Fibroblast of lung (primary cell): ENCODE measurements at places on chromosomes 2 and 18.

GRCh38 chr18:32302806-32303205, 113.0 kb downstream of the MEP1B start:
- no peaks in the 10 kb centered on the region for H3K36me3 ChIP-seq
- H3K4me3 ChIP-seq, result no peak overlapping the region

DNA sequence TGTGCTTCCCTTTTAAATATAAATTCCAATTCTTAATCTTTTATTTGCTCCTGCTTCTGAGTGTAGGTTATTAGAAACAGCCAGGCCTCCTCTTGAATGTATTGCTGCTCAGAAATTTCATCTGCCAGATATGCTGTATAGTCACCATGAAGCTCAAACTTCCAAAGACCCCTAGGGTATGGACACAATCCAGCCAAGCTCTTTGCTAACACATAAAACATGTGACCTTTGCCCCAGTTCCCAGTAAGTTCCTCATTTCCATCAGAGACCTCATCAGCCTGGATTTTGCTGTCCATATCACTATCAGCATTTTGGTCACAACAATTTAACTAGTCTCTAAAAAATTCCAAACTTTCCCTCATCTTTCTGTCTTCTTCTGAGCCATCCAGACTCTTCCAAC, 75.2 kb downstream of the MAP2 start:
- H3K4me3 ChIP-seq, result no peak overlapping the region
- no peaks in the 10 kb centered on the region for H3K27me3 ChIP-seq
- H3K4me1 ChIP-seq, result peaks cover 5% of the 10 kb centered on the region
- H3K27ac ChIP-seq, result no peak overlapping the region
- H3K36me3 ChIP-seq, result no peaks in the 10 kb centered on the region
- DNase-seq, result peak; percentile 9

- no peaks in the 10 kb centered on the region for H3K27me3 ChIP-seq
- no peak overlapping the region for H3K4me3 ChIP-seq
- DNase-seq, result no peak
- peaks cover 3% of the 10 kb centered on the region for H3K4me1 ChIP-seq
- no peak overlapping the region for H3K27ac ChIP-seq
Measured at GRCh38 chr2:48845684-48846083, 90.2 kb upstream of the LHCGR start.

DNA sequence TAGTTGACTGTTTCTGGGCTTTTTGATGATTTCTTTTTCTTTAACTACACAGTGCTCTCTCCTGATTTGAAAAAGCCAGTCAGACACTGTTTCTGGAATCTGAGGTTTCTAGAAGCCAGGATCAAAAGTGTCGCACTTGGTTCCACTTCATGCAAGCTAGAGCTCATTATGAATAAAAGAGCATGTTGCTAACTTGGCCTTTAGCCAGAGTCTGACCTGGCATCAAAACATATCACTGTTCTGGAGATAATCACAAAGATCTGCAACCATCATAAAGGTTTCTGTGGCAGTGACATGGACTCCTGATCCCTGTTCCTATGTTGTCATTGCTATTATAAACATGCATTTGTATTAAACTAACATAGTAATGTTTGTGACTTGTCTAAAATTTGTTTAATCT, 76.1 kb upstream of the MAPRE2 start:
- no peaks in the 10 kb centered on the region for H3K4me1 ChIP-seq
- H3K27me3 ChIP-seq, result no peaks in the 10 kb centered on the region
- no peak overlapping the region for H3K27ac ChIP-seq
- no peak overlapping the region for H3K4me3 ChIP-seq
- H3K36me3 ChIP-seq, result no peaks in the 10 kb centered on the region

DNA sequence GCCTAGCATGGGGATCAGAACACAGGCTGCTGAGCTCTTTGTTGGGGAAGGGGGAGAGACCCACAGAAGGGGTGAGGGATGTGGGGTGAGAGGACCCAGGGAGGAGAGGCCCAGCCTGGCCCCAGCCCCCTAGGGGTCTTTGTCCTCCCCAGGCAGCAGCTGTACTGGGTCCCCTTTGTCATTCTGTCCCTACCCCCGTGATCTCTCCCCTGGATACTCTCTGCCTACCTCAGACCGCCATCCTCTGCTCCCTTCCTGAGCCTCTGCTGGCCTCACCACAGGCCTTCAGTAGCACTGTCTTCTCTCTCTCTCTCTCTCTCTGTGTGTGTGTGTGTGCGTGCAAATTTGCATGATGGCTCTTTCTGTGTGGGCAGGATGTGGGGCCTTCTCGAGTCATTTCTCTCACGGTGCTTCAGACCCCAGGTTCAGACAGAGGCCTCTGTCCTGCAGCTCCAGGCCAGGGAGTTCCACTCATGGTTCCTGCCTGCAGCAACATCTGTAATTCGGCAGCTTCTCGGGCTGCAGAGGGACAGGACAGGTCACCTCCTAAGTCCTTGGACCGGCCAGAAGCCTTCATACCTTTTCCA, 1.4 kb downstream of the PSD4 start:
- no peaks in the 10 kb centered on the region for H3K4me1 ChIP-seq
- peak; percentile 8 for DNase-seq
- H3K27me3 ChIP-seq, result no peaks in the 10 kb centered on the region
- H3K4me3 ChIP-seq, result no peak overlapping the region
- H3K36me3 ChIP-seq, result no peaks in the 10 kb centered on the region
- H3K27ac ChIP-seq, result no peak overlapping the region

GRCh38 chr2:43230951-43231827, 4.8 kb upstream of the ZFP36L2 start:
- H3K27me3 ChIP-seq, result no peaks in the 10 kb centered on the region
- no peak overlapping the region for H3K27ac ChIP-seq
- peaks cover 15% of the 10 kb centered on the region for H3K4me1 ChIP-seq

DNA sequence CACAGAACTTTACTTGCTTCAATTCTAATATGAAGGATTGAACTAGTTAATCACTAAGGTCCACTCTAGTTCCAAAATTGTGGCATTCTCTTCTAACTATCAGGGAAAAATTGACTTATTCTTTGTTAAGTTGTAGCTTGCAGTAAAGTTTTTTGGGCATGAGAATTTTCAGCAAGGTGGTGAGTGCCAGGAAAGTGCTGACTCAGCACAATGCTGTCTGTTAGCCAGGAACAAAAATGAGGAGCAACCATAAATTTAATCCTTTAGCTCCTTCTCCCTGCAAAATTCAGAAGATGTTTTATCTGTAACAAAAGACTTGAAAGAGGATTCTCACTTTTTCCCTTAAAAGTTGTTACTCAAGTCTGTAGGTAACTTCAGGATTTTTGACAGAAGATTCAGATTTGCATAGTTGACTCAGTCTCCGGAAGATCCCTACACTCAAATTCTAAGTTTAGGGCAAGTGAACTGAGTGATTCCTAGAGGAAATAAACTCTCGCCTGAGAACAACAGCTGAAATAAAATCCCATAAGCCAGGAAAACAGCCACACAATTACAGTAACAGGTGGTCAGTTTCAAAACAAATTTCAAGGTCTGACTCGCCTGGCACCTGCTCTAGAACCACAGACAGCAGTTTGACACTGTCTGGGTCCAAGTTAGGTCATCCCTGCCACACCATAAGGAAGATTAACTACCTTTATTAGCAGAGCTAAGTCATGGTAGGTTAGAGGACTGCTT, 20.2 kb upstream of the DARS1 start:
- H3K4me1 ChIP-seq, result peaks cover 2% of the 10 kb centered on the region
- no peak for DNase-seq
- H3K4me3 ChIP-seq, result no peak overlapping the region

- H3K36me3 ChIP-seq, result no peaks in the 10 kb centered on the region
- H3K27me3 ChIP-seq, result no peaks in the 10 kb centered on the region
- no peak for DNase-seq
- no peak overlapping the region for H3K4me3 ChIP-seq
- no peaks in the 10 kb centered on the region for H3K4me1 ChIP-seq
Measured at GRCh38 chr2:141260911-141261310, 869.9 kb downstream of the LRP1B start.

DNA sequence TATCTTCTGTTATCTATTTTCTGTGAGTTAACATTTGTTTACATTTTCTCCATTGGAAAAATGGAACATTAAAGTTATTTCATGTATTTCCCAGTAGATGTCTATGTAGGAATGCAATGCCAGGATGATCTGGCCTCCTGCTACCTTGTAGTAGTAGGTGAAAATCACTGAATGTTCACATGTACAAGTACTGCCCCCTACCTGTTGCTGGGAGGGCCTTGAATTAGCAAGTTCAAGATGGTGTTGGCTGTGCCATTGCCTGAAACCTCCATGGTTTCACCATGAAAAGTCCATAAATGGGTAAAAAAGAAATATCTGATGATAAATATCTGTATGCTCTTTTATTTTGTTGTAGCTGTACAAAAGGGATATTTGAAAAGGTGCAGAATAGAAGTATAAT, 30.7 kb downstream of the XRCC5 start:
- no peak for DNase-seq
- peaks cover 14% of the 10 kb centered on the region for H3K36me3 ChIP-seq

GRCh38 chr18:54382733-54383252, 25.1 kb downstream of the C18orf54 start:
- no peak overlapping the region for H3K27ac ChIP-seq
- no peaks in the 10 kb centered on the region for H3K27me3 ChIP-seq
- no peak for DNase-seq
- peaks cover 4% of the 10 kb centered on the region for H3K4me1 ChIP-seq
- H3K36me3 ChIP-seq, result no peaks in the 10 kb centered on the region

DNA sequence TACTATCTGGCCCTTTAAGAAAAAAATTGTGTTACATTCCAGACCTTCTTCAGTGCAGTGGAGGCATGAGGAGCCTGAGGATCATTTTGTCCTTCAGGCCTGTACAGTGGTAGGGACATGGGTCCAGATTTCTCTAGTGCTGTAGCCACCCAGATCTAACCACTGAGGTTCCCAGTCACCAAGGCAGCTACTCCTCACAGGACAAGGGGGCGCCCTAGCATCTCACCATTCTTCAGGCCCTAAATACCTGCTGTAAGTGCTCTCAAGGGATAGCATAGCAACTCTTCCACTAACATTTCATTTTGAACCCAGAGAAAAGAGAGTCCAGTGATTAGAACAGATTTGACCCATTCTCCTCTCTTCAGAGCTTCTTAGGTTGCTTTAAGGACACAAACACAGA, 1533.0 kb downstream of the LRP1B start:
- DNase-seq, result no peak
- no peak overlapping the region for H3K4me3 ChIP-seq
- H3K4me1 ChIP-seq, result no peaks in the 10 kb centered on the region
- no peaks in the 10 kb centered on the region for H3K36me3 ChIP-seq
- no peak overlapping the region for H3K27ac ChIP-seq
- H3K27me3 ChIP-seq, result no peaks in the 10 kb centered on the region

- no peaks in the 10 kb centered on the region for H3K36me3 ChIP-seq
- H3K27ac ChIP-seq, result no peak overlapping the region
- DNase-seq, result no peak
- H3K4me1 ChIP-seq, result peaks cover 2% of the 10 kb centered on the region
- no peak overlapping the region for H3K4me3 ChIP-seq
Measured at GRCh38 chr2:74712223-74713053, 58.4 kb downstream of the SEMA4F start.

DNA sequence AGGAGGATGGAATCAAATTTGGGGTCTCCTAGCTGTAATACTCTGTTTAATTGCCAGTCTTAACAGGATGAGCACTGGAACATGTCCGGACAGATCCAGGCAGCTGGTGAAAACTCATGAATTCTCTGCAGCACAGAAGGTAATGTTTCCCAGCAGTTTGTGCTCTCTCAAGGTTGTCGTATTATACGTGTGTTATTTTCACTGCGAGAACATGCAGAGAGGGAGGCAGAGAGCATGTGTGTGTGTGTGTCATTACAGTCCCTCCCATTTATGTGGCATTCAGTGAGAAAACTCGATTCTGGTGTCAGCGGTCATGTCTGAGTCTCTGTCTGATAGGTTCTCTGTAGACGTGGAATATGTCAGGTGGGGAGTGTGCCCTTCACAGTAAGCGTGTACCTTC, 150.2 kb upstream of the POU3F3 start:
- no peaks in the 10 kb centered on the region for H3K4me1 ChIP-seq
- no peak overlapping the region for H3K27ac ChIP-seq
- no peaks in the 10 kb centered on the region for H3K27me3 ChIP-seq
- no peaks in the 10 kb centered on the region for H3K36me3 ChIP-seq
- no peak overlapping the region for H3K4me3 ChIP-seq
- no peak for DNase-seq

GRCh38 chr2:11746807-11747459, 501 bp downstream of the LPIN1 start:
- peak; percentile 38 for DNase-seq
- H3K27ac ChIP-seq, result peak overlapping the region; percentile 84
- H3K4me1 ChIP-seq, result peaks cover 31% of the 10 kb centered on the region
- peak overlapping the region; percentile 88 for H3K4me3 ChIP-seq

GRCh38 chr2:225600444-225600843, 200.9 kb downstream of the NYAP2 start:
- DNase-seq, result peak; percentile 1
- H3K36me3 ChIP-seq, result no peaks in the 10 kb centered on the region
- no peak overlapping the region for H3K4me3 ChIP-seq
- no peaks in the 10 kb centered on the region for H3K27me3 ChIP-seq
- H3K4me1 ChIP-seq, result no peaks in the 10 kb centered on the region

- H3K27me3 ChIP-seq, result no peaks in the 10 kb centered on the region
- H3K4me3 ChIP-seq, result no peak overlapping the region
- H3K27ac ChIP-seq, result no peak overlapping the region
- H3K36me3 ChIP-seq, result no peaks in the 10 kb centered on the region
- no peaks in the 10 kb centered on the region for H3K4me1 ChIP-seq
Measured at GRCh38 chr18:45040879-45041278, 360.2 kb downstream of the SETBP1 start.

- H3K27me3 ChIP-seq, result no peaks in the 10 kb centered on the region
- H3K4me1 ChIP-seq, result peaks cover 52% of the 10 kb centered on the region
- DNase-seq, result peak; percentile 83
- no peak overlapping the region for H3K4me3 ChIP-seq
Measured at GRCh38 chr2:105373344-105373781, 25.5 kb downstream of the FHL2 start.

- H3K4me1 ChIP-seq, result no peaks in the 10 kb centered on the region
- no peak overlapping the region for H3K4me3 ChIP-seq
- no peak for DNase-seq
- H3K36me3 ChIP-seq, result no peaks in the 10 kb centered on the region
Measured at GRCh38 chr2:233017947-233018346, 4.9 kb upstream of the NGEF start.

DNA sequence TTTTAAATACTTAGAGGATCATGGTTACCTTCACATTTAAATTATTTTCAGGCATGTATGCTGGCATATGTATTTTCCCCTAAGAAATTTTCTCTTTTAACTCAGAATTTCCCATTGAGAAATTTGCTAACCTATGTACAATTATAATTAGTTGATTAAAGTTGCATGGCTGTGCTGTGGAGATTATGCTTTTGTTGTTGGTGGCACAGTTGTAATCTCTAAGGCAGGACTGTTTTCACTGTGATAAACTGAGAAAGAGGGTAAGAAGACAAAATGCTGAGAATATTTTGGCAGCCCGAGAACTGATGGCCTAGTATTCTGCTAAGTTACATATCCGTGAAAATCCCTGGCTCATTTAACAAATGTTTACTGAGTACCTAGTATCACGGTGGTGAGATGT, 1.4 kb downstream of the VRK2 start:
- H3K36me3 ChIP-seq, result no peaks in the 10 kb centered on the region
- H3K4me1 ChIP-seq, result peaks cover 6% of the 10 kb centered on the region
- DNase-seq, result no peak
- H3K27ac ChIP-seq, result no peak overlapping the region
- peak overlapping the region; percentile 67 for H3K4me3 ChIP-seq
- H3K27me3 ChIP-seq, result no peaks in the 10 kb centered on the region
